HS-27A (cell line): ENCODE measurements at places on chromosomes 12 and 14.

GRCh38 chr12:44968965-44969364 lies 81.9 kb downstream of the DBX2 start:
- no peak for DNase-seq

DNA sequence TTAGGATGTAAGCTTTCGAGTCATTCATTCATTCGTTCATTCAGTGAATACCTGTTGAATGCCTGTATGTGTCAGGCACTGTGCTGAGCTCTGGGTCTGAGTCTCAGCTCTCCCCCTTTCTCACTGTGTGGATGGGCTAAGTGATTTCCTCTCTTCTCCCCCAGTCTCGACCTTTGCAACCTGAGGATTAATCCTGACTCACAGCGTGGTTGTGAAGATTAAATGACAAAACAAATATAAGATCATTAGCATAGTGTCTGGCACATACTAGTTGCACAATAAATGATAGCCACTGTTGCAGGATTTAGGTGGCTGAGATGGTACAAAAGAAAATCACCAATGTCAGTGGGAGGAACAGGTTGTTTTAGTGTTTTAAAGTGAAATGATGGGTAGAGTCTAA lies 136.7 kb downstream of the GPR135 start:
- DNase-seq = no peak

DNA sequence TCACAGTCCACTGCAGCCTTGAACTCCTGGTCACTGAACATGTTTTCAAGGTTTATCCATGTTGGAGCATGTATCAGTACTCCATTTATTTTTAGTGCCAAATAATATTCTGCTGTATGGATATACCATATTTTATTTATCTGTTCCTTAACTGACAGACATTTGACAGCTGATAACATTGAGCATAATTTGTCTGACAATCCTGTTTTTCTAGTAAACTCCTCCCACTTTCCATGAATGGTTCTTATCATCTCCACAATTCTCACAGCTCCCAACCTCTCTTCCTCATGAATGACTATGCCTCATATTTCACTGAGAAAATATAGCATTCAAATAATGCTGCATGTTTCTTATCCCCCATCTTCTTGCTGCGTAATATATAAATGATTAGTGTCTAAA lies 33.3 kb downstream of the COCH start:
- DNase-seq = no peak

DNA sequence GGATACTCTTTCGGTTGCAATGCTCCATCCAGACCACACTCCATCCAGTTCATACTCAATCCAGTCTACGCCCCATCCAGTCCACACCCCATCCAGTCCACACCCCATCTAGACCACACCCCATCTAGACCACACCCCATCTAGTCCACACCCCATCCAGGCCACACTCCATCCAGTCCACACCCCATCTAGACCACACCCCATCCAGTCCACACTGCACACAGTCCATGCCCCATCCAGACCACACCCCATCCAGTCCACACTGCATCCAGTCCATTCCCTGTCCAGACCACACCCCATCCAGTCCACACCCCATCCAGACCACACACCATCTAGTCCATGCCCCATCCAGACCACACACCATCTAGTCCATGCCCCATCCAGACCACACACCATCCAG lies 116.0 kb upstream of the RTL1 start:
- no peak for DNase-seq

- no peak for DNase-seq
These were observed 22.5 kb upstream of the C14orf132 start for GRCh38 chr14:96016501-96017160.

- DNase-seq = no peak
These were observed 2.3 kb upstream of the CYP46A1 start for GRCh38 chr14:99681832-99682148.

DNA sequence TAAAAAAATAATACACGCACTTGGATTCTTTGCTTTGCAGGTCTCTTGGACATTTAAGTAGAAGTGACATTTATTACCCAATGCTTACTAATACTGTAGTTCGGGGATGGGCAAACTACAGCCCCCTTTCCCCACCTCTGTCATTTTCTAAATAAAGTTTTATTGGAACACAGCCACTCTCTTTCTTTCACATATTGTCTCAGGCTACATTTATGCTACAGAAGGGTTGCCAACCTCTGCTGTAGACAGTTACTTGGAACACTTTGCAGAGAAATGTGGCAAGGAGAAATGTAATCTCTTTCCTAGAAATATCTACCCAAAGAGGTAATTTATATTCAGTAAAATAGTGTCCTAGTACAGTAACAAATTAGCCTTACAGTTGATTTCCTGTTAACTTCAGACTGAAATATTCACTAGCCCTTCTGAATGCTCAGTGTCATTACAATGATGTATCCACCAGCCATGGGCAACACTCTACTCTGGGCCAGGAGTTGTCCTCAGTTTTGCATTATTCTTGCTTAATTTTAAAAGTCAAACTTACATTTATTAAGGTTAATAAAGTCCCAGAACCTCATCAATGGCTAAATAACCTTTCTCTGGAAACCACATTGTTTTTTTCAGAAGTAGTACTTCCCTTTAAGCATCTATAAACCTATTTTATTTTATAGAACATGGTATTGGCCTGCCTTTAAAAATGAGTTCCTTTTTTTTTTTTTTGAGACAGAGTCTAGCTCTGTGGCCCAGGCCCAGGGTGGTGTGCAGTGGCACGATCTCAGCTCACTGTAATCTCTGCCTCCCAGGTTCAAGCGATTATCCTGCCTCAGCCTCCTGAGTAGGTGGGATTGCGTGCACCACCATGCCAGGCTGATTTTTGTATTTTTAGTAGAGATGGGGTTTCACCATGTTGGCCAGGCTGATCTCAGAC lies 269.6 kb upstream of the AMIGO2 start:
- no peak for DNase-seq

DNA sequence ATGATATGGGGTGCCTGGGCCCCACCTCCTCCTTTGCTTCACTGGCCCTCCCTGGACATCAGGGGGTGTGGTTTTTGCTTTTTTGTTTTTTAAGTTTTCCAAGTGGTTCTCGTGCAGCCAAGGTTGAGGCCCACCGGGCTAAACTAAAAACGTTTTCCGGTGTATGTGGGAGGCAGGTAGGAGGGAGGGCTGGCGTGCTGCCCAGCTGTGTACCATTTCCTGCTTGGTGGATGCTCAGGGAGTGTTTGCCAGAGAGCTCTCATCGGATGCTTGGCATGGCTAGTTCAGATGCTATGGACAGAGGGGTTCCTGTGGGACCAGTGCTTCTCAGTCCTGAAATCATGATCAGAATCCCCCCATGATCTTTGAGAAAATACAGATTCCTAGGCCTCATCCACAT lies 246.4 kb downstream of the CACNA1C start:
- DNase-seq = no peak

DNA sequence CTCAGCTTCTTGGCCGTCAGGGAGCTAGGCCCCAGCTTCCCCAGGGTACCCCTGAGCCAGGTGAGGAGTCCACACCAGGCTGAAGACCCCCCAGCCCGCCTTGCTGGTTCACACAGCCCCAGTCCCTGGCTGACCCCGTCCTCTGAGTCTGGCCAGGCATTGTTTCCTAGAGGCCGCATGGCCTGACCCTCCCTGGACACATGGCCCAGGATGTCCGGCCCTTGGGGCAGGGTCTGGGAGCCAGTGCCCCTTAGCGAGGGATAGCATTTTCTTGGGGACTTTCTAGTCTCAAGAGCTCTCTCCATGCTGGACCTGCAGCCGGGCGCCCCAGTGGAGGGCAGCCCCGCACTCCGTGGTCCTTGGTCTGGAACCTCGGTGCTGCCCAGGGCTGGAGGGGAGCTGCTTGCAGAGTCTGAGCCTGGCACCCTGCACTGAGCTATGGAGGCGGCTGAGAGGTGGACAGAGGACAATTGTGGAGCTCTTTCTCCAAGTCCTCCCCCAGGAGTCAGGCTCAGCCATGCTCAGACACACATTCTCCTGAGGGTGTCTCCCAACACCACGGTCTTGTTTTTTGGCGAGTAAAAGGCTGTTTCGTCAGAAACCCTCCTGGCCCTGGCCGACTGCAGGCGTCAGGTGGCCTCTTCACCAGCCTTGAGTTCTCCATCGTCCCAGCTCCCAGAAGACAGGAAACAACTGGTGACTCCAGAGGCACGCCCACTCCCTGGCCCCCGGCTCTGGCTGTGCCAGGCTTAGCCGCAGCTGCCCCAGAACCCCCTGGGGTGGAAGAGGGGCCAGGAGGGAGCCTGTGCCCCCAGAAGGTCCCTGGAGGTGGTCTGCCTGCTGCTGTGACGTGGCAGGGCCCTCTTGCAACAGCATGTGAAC lies 17.6 kb upstream of the CRIP2 start:
- DNase-seq = no peak

DNA sequence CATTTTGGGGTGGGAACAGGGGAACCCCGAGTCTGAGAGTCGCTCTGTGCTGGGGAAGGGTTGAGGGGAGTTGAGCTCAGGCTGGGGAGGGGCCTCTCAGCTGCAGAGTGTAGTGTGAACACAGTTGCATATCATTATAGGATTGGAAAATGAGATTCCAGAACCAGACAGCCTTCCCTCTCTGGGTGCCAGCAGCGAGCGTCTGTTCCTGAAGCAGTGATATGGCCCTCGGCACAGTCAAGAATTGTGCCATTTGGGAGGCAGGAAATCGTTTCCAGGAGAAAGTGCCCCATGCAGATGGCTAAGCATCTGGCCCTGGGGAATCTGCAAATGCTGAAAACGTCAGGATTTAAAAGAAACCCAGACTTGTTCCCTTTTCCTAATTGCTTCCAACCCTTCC lies 70.4 kb upstream of the SFSWAP start:
- DNase-seq = no peak

- DNase-seq = no peak
These were observed 137.2 kb upstream of the GSC start for GRCh38 chr14:94906991-94907587.

DNA sequence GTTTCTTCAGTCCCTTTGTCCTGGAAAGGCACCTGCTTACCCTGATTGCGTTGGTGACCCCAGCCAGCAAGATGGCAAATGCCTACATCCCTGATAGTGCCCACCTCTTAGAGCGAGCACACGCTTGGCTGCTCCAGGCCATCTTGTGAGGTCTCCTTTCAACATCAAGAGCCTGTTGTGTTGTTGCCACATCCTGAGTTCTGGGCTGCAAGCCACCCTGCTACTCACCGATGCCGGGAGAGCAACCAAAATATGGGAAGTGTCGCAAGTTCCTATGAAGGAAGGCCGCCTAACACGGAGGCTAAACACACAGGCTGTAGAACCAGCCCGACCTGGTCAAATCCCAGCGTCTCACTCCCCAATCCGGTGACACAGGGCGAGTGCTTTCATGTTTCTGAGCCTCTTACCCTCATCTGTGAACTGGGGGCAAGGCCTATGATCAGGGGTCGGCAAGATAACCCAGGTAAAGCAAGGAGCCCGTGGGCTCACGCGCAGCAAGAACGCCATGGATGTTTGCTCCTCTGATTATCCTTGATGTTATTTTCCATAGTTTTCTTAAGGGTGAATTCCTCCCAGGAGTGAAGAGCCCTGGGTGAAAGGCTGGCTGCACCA lies 98.4 kb downstream of the LGMN start:
- DNase-seq = no peak

GRCh38 chr14:65826946-65827345 lies 414.4 kb downstream of the FUT8 start:
- DNase-seq = no peak

- no peak for DNase-seq
These were observed 78.8 kb upstream of the NAV3 start for GRCh38 chr12:77751939-77752338.

GRCh38 chr14:42319996-42320395 lies 713.3 kb downstream of the LRFN5 start:
- DNase-seq = no peak

- no peak for DNase-seq
These were observed 165.2 kb downstream of the TSPAN9 start for GRCh38 chr12:3242199-3242863.

DNA sequence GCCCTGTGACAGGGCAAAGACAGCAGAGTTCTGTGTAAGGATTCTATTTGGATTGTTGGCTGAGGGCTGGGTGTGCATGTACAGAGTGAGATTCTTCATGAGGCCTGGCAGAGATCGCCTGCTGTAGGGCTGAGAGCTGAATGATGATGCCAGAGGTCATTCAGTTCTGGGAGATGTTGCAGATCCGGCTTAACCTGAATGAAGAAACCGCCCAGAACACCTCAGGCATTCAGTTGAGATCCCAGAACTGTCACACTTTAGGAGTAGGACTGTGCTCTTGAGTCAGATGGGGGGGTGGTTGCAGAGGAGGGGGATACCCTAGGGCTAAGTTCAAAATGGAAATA lies 5.8 kb upstream of the EVL start:
- DNase-seq = no peak

GRCh38 chr12:4099276-4099675 lies 174.3 kb upstream of the CCND2 start:
- DNase-seq = no peak

GRCh38 chr14:105843444-105844046 lies 317.2 kb downstream of the TMEM121 start:
- DNase-seq = no peak

DNA sequence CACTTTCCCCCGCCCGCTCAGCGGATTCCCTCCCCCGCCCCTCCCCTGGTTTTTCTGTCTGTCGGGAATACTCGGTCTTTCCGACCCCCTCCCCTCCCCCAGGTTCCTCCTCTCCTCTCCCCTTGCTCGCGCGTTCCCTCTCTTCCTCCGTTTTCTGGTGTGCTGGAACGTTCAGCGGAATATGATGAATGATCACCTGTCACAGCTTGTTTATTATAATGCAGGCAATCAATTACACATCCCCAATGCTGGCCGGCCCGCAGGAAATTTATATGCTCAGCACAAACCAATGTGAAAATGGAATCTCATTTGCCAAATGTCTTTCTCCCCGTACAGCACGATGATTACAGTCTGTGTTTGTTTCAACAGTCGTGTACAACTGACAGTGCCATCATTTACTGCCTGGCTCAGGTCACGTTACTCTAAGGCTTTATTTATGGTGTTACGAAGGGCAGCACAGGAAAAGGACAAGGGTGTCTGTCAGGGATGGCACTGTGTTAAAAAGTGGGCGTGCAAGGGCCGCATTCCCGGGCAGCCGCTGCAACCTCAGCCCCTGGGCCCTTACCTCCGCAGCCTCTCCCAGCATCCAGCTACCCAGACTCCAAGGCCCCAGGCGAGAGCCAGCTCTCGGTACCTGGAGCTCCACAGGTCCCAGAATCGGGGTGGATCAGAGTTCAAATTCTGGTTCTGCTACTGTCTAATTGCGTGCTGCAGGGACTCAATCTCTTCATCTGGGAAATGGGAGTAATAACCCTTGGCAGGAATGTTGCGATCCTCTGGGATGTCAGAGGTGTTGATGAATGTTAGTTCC lies 24.7 kb upstream of the MAP1LC3B2 start:
- no peak for DNase-seq

- no peak for DNase-seq
These were observed 102.7 kb downstream of the DICER1 start for GRCh38 chr14:95054346-95055280.

DNA sequence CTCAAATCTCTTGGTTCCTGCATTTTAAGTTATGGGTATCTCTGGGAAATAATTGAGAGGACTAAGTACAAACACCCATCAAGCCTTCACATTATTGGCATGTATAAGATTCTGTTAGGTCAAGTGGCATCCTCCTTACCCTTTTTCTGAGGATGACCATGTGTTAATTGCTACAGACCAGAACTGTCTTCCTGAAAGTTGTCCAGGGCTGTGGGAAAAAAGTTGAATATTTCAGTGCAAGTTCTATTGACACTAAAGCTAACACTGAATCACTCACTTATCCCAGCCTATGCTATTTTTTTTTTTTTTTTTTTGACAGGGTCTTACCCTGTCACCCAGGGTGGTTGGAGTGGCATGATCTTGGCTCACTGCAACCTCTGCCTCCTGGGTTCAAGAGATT lies 130.1 kb upstream of the HIF1A start:
- DNase-seq = no peak
